HFFc6 (cell line): ENCODE measurements at places on chromosomes 13 and 19.
A peak's percentile ranks its signal among the peaks of the same experiment; 100 is the strongest.

- peak; percentile 80 for DNase-seq
Measured at GRCh38 chr13:24220086-24220703, 59.7 kb downstream of the SPATA13 start.

DNA sequence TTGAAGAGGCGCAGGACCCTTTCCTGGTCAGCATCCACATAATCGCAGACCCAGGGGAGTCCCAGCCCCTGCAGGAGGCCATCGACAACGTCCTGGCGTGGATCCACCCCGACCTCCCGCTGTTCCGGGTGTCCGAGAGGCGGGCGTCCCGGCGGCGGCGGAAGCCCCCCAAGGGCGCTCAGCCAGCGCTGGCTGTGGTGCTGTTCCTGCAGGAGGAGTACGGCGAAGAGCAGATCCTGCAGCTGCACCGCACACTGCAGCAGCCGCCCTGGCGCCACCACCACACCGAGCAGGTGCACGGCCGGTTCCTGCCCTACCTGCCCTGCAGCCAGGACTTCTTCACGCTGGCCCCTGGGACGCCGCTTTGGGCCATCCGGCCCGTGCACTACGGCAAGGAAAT lies 29.3 kb downstream of the FAM124A start:
- DNase-seq = no peak

- DNase-seq = no peak
Measured at GRCh38 chr13:24642219-24642618, 38.0 kb upstream of the ATP12A start.

- DNase-seq = no peak
Measured at GRCh38 chr13:95418946-95419345, 117.7 kb upstream of the ABCC4 start.

DNA sequence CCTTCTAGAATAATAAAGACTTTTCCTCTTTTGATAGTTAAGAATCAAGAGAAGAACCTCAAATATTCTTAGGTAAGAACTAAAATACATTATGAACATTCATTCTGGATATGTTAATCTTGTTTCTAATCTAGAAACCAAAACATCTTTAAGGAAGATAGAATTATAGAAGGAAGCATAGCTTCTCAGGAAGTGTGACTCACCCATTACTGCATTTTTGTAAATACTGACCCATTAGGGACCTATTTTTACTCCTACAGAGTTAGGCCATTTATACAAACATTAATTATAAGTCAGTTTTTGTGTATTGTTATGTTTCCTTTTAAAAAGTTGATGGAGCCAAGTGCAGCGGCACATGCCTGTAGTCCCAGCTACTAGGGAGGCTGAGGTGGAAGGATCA lies 147.1 kb downstream of the NUFIP1 start:
- peak; percentile 57 for DNase-seq

- no peak for DNase-seq
Measured at GRCh38 chr19:30255791-30256495, 116.2 kb upstream of the ZNF536 start.

DNA sequence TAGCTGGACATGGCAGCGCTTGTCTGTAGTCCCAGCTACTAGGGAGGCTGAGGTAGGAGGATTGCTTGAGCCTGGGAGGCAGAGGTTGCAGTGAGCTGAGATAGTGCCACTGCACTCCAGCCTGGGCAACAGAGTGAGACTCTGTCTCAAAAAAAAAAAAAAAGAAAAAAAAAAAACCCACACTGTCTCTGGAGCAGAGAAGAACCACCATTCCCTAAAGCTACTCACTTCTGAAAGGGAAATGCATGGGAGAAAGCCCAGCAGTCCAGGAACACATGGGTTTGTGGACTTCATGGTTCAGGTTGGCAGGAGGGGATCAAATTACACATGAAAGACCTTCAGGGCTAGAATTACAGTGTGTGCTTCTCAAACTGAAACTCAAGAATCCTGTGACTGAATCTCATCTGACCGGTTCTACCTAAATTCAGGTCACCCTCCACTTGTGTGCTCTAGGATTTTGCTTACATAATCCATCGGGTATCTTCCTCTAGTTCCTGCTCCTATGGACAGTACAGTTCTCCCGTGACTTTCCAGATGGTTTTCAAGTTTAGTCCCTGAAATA lies 30.2 kb upstream of the CPB2 start:
- DNase-seq = no peak

GRCh38 chr13:35855531-35856019 lies 275.6 kb downstream of the DCLK1 start:
- no peak for DNase-seq

DNA sequence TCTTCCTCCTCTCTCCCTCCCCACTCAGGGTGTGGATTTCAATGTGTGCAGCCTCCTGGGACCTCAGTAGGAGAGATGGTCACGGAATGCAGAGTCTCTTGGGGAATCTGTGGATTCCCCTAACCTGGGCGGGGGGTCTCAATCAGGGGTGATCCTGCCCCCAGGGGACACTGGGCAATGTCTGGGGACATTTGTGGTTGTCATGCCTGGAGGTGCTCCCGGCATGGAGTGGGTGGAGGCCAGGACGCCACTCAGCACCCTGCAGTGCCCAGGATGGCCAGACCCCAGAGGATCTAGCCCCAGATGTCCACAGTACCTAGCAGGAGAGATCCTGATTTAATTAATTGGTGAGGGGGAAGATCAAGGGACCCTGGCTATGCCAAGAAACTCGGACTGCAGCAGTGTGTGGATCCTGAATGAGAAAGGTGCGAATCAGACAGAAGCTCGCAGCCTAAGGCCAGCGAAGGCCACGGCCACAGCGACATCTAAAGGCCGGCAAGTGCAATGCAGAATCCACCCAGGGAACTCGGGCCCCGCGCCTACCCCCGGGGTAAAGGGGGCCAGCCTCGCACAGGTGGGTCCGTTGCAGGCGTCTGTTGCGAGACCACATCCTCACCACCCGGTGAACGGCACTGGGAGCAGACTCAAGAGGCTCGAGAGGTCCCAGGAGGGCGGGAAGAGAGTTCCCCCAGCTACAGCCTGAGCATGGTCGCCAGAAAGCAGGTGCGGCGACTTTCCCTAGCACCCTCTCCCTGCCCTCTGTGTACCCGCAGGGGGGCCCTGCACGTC lies 88.8 kb downstream of the GNG7 start:
- DNase-seq = peak; percentile 13

DNA sequence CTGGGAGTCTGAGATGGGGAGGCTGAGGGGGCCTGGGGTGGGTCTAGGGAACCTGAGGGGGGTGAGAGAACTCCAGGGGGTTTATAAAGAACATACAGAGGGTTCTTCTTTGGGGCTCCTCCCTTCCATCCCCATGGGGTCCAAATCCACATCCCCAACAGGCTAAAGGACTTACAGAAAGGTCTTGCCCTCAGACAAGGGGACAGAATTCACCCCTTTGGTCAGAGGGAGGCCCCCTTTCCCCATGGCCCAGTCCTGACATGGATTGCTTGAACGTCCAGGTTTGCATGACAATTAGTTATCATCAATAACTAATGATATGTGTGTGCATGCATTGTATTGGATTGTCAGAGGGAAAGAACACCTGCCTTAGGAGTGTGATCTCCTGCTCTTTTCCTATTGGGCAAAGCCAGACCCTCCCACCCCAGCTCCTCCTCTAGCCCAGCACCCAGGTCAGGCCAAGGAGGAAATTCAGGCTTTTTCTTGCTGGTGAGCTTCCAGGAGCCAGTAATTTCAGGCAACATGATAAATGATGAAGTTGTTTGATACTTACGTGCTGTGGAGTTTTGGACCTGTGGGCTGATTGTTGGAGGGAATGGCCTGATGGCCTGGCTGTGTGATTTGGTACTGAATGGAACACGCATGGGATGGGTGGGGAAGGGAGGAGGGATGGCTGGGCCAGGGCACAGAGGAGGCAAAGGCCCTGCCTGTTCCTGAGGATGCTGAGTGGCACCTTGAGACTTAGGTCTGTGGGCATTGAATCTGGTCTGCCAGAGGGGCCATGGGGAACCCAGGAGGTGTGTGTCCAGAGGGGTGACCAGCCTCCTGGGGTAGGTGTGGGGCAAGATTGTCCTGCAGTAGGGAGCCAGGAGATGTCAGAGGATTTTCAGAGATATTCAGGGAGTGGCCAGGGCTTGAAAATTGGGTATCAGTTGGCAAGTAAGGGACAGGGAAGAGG lies 1.1 kb downstream of the KLHL26 start:
- DNase-seq = no peak

GRCh38 chr19:16814526-16815100 lies 14.6 kb upstream of the SIN3B start:
- DNase-seq = no peak

DNA sequence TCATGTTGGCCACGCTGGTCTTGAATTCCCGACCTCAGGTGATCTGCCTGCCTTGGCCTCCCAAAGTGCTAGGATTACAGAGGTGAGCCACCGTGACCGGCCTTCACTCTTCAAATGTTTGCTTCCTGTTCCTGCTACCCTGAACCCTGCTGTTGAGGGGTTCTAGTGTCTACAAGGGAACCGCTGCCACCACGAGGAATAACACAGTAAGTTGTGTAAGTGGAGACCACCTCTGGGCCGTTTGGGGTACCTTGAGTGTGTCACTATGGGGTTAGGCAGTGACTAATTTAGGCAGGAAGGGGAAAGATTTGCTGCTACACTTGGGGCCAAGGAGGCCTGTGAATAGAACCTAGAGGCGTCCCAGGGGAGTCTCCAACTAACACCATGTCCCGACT lies 2.2 kb upstream of the MYADM start:
- no peak for DNase-seq

GRCh38 chr19:40744554-40745401 lies 5.5 kb downstream of the ACTMAP start:
- DNase-seq = no peak
